Glutamatergic neuron (in vitro differentiated cells): ENCODE measurements at places on chromosomes 5 and 9. TPM values are rescaled to one million over a fixed set of nuclear protein-coding genes. Genes with fewer than 3 reads are reported as not detected.

GRCh38 chr9:35163413-35163812 lies 1.6 kb downstream of the UNC13B start:
- DNase-seq: no peak

GRCh38 chr5:137604348-137605095 lies 105.4 kb upstream of the SPOCK1 start:
- no peak for DNase-seq

- no peak for DNase-seq
Observed at GRCh38 chr5:146785065-146785464, 93.5 kb downstream of the PPP2R2B start.

GRCh38 chr9:107239474-107239873 lies 43.6 kb upstream of the RAD23B start:
- DNase-seq: no peak

GRCh38 chr5:163281512-163281911 lies 155.9 kb upstream of the CCNG1 start:
- no peak for DNase-seq

GRCh38 chr9:93182572-93182971 lies 1.4 kb upstream of the WNK2 start:
- DNase-seq: no peak

Gene INSYN2B
- total RNA-seq: not detected
